H4 (cell line): ENCODE measurements at places on chromosomes 4 and X. TPM values are rescaled to one million over a fixed set of nuclear protein-coding genes. Genes with fewer than 3 reads are reported as not detected.
A peak's percentile ranks its signal among the peaks of the same experiment; 100 is the strongest.

GRCh38 chr4:5842456-5842855, 50.4 kb downstream of the CRMP1 start:
- no peak for DNase-seq

DNA sequence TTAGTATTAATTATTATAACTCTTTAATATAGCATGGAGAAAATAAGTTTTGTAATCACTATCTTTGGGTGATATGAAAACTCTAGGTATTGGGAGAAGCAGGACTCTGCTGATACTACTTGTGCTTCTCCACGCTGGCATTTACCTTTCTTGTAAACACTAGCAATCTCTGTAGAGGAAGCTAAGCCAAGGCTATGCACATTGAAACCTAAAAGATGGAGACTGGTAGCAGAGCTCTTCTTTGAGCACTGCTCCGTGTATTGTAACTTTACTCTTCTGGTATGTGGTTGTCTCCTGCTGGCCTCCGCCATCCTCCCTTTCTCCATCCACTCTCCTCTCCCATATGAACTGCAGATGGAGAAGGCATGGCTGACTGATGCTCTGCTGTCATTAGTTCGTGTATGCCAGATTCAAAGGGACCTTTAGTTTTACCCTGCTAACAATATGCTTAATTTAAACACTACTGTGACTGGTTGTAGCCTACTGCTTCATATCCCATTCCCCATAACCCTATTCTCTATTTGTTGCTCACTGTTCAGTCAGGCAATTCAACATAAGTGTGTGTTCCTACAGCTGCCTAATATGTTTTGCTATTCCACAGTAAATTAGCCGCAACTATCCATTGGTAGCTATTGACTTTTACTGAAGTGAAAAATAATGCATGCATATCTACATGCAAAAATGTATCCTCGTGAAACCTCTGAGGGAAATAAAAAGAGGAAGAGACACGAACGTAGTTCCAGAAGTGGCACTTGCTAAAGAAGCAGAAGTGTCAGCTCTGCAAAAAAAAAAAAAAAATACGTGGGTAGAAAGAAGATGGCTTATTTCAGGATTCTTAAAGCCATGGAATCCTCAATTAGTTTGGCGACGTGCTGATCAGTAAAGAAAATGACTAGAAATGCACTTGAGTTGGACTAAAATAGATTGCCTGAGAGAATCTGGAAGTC, 55.6 kb upstream of the CCSER1 start:
- DNase-seq, result no peak

DNA sequence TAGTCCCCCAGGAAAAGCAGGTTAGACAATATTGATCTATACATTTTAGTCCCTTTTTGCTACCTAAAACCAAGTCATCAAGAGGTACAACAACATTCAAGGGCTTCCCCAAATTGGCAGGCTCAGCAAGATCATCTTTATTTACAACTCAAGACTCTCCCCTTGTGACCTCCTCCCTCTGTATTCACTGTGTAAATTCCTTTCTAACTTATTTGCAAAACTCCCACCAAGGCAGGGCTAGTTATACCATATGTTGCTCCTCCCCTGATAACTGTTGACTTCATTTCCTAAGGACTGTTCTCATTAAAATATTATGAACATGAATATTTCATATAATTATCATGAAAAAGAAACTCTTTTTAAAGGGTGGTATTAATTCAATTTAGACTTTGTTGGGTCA, 275.6 kb downstream of the DTHD1 start:
- no peak for DNase-seq

DNA sequence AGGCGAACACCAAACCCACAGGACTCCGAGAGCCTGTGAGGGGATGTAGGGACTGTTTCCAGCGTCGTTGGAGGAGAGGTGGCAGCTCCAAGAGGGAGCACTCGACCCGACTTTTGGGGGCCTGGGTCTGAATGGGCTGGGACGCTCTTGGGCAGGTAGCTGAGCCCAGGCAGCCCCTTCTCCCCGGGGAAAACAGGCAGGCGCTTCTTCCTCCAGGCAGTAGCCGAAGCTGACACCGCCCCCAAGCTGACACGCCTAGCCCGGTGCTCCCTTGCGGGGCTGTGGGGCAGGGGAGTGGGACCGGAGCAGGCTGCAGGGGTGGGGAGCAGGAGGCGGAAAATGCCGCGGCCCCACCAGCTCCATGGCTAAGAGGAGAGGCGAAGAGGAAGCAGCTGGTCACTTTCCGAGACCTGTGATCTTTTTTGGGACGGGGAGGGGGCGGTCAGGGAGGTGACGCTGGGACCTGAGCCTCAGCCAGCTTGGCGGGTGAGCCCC, 4.2 kb downstream of the NKX1-1 start:
- no peak for DNase-seq

DNA sequence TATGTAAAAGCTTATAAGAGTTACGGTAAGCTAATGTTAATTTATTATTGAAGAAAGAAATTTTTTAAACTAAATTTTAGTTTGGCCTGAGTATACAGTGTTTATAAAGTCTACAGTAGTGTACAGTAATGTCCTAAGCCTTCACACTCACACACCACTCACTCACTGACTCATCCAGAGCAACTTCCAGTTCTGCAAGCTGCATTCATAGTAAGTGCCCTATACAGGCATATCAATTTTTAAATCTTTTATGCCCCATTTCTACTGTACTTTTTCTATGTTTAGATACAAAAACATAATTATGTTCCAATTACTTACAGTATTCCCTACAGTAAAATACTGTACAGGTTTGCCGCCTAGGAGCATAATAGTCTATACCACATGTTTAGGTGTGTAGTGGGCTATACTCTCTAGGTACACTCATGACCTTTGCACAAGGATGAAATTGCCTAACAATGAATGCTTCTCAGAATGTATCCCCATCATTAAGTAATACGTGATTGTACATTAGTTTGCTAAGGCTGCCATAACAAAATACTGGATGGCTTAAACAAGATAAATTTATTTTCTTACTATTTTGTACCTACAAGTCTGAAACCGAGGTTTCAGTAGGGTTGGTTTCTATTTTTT, 333.8 kb upstream of the PCDH7 start:
- DNase-seq, result no peak

DNA sequence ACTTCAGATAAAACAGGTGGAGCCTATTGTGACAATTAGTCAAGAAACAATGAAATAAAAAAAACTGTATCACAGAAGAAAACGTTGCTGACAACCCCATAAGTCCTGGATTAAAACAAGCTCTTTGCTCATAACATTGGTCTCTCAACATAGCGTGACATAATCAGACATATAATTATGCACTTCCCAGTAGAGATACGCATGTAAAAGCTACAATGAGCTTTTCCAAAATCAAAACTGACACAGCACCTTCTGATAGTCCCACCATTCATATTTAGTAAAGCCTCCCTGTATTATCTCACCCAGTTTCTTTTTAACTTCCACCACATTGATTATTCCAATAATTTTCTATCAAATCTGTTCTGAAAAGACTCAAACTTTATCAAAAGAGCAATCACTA, 372.1 kb upstream of the SMIM31 start:
- no peak for DNase-seq

PPARGC1A gene
- 0.94 and 2.4 TPM in 2 replicates for total RNA-seq

- no peak for DNase-seq
These were observed 45.3 kb upstream of the DDX3X start for GRCh38 chrX:41288641-41289040.

DNA sequence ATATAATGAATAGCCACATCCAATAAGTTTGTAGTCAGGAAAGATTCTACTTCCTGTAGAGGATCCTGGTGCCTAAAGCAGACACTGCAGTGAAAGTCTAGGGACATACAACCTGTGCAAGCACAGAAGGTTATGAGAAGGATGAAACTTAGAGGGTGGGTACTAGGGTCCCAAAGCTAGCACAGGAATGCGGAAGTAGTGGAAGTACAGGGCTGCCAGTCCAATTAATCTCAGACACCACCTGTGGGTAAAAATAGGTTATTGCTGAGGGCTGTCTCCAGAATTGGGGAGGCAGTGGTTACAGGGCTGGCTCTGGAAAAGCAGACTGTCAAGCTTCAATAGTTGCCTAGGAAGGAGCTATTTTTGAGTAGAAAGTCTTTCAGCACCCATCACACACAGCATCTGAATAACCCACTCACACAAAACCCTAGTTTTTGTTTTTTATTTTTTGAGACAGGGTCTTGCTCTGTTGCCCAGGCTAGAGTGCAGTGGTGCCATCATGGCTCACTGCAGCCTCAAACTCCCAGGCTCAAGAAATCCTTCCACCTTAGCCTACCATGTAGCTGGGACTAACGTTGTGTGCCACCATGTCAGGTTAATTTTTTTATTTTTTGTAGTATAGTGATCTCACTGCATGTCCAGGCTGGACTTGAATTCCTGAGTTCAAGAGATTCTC, 50.8 kb upstream of the ELF2 start:
- no peak for DNase-seq

ERCC6L gene
- total RNA-seq, result 8.6 and 13.1 TPM in 2 replicates

- no peak for DNase-seq
These were observed 256.5 kb downstream of the CAMK2D start for GRCh38 chr4:113505044-113505443.

UGT2B17 gene
- total RNA-seq, result not detected in 2 replicates

TMEM35A gene
- not detected in 2 replicates for total RNA-seq

NPY2R gene
- total RNA-seq, result not detected in 2 replicates

DNA sequence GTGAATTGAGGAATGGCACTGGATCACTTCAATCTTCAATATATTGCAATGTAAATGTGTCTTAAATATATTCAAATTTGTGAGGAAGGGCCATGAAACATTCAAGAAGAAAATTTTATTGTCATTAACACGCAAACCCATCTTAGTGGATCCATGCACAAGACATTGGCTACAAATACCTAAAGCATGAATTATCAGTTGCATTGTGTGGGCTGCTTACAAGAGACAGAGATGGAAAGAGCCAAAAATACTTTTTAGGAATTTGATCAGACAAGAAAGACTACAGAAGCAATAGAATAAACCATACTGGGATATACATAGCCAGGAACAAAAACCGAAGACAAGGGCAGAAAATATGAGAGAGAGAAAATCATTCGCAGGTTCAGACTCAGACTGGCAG, 616.2 kb upstream of the GRIA3 start:
- no peak for DNase-seq

DNA sequence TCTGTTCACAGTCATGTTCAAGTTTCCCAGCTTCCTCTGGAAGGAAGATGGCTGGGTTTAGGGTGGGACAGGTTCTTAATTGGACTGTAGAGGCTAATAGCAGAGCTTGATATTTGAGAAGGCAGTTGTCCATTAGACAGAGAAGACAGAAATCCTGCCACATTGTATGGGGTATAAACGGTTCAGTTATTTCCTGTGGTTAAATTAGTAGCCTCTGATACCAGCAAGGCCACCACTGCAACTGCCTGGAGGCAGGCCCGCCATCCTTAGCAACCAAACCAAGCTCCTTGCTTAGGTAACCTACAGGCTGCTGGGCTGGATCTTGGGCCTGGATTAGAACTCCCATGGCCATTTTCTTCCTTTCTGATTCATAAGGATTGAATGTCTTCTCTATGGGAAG, 1367.0 kb downstream of the PCDH7 start:
- DNase-seq, result no peak

SPOCK3 gene
- total RNA-seq, result 0.17 TPM in 1 of 2 replicates, not detected in the other

VCX gene
- 68.2 and 79.3 TPM in 2 replicates for total RNA-seq

ASB11 gene
- total RNA-seq, result not detected in 2 replicates

DNA sequence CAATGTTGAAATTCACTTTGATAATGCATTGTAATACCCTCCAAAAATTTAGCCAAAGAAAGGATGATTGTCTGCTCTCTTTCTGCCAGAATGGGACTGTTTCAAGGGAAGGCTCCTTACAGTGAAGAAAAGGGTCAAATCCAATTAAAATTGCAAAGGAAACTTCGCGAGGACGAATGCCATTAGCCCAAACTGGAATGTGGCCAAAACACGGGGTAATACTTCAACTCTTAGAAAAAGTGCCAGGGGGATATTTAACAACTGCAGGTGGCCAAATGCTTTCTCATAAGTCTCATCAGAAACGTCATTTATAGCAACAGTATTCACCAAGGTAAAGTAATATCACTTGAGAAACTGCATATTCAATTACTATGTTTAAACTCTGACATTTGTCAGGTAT, 29.0 kb downstream of the NKX3-2 start:
- DNase-seq, result no peak

F11 gene
- not detected in 2 replicates for total RNA-seq

GRCh38 chrX:53153581-53153980, 59.6 kb downstream of the KANTR start:
- no peak for DNase-seq

PABPC4L gene
- 0.68 and 1.4 TPM in 2 replicates for total RNA-seq

USP17L28 gene
- total RNA-seq, result not detected in 2 replicates

DNA sequence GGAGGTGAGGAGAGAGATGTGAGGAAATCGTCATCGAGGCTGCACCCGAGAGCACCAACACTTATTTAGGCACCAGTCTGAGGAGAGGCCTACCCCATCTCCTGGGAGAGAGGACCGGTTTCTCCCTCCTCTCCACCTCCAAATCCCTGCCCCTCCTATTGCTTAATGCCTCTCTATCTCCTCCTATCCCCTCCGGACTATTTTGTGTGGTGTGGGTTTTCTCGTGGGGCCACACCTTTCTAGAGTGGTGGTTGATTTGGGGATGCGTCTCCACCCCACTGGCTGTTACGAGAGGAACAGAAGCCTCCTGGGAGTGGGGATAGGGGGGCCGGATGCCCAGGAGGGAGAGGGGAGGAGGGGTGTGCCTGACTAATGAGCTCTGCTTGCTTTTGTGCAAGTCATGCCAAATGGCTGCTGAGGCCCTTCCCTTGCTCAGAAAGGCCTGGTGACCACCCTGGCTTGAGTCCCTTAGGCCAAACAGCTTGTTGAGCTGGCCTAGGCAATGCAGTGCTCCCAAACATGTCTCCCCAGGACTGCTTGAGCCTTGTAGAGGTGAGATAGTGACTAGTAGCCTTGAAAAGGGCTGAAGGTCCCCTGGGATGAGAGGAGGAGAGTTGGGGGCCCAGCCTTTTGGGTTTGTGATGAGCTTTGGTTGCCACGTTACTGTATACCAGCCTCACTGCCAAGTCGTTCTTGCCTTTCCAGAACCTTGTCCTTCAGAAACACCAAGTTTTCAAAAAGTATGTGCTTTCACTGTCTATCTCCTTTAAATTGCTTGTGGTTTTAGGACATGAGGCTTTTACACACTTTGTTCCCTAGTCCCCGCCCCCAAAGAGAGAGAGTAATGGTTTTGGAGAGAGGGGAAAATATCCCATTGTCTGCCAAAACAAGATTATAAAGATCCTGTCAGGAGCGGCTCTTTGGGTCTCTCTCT, 1.2 kb downstream of the MSN start:
- peak; percentile 87 for DNase-seq

- no peak for DNase-seq
These were observed 47.8 kb upstream of the CAMK2D start for GRCh38 chr4:113809311-113809710.

PAGE2 gene
- total RNA-seq, result 0.48 TPM in 1 of 2 replicates, not detected in the other

RIPPLY1 gene
- not detected in 2 replicates for total RNA-seq

AWAT1 gene
- total RNA-seq, result not detected in 2 replicates

GRCh38 chr4:24433515-24434214, 150.7 kb downstream of the DHX15 start:
- no peak for DNase-seq

- no peak for DNase-seq
These were observed 108.8 kb downstream of the NHSL2 start for GRCh38 chrX:72019487-72019886.

- DNase-seq, result no peak
These were observed 298.5 kb upstream of the NR3C2 start for GRCh38 chr4:148740701-148741100.
